ENCODE measurements at places on chromosomes 6 and 20.

GRCh38 chr6:135022050-135022697, 32.4 kb downstream of the HBS1L start:
- no peak for DNase-seq

DNA sequence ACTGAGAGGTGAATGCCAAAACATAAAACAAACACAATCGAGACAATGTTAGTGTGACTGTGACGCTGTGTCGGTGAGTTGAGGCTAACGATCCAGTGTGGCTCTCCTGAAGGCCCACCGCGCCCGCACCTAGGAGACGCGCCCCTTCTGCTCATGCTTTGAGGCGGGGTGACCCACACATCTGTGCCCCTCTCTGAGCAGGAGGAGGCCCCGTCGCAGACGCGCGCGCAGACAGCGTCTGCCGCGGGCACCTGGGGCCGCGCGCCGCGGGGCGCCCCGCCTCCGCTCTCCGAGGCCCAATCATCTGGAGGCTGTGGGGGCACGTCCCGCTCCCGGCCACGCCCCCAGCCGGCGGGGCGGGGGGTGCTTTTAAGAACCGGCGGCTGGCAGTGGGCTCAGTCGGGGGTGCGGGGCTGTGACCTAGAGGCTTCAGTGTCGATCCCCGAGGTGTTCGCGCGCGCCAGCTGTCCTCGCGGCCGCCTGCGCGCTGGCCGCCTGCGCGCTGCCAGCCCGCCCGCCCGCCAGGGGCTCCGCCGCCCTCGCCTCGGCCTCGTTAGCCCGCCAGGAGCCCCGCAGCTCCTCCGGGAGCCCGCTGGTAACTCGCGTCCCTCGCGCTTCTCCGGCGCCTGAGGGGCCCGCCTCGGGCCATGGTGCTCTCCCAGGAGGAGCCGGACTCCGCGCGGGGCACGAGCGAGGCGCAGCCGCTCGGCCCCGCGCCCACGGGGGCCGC, at the start of gene SLC16A10:
Gene SLC16A10 (plus strand): TSS at position 398 of the 730 bp plus-strand sequence. CDS start 250 bp downstream, at position 648.
- DNase-seq: peak; percentile 65

DNA sequence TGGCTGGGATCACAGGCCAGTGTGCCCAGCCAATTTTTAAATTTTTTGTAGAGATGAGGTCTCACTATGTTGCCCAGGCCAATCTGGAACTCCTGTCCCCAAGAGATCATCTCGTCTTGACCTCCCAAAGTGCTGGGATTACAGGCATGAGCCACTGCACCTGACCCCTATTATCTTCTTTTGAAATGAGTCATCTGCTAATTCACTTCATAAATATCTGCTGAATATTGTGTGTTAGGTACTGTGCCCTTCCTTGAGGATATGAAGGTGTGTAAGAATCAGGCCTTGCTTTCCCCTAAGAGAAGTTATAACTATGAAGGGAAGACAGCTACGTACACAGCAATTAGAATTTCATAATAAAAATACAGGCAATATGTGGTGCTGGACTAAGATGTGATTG, 8.2 kb downstream of the ATRN start:
- no peak for DNase-seq

DNA sequence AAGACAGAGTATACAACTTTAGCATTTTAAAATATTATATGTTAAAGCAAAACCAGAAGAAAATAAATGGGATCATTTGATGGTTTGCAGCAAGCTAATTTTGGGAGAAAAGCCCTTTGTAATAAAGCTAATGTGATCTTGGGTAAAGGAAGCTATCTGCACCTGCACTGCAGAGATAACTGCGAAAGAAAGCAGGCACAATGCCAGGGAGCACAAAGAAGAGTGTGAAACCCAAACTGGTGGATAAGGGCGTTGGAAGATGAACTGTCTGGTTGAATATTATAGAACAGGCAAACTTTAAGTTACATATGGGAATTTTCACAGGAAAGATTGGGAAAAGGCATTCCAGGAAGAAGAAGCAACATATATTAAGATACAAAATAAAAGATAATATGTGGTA, 179.2 kb upstream of the KHDRBS2 start:
- DNase-seq: no peak

GRCh38 chr6:170253226-170253909, 37.5 kb downstream of the DLL1 start:
- DNase-seq: no peak

- no peak for DNase-seq
These were observed 71.4 kb downstream of the AFG1L start for GRCh38 chr6:108366236-108366635.

GRCh38 chr6:167467282-167467681, 142.4 kb downstream of the TTLL2 start:
- no peak for DNase-seq

DNA sequence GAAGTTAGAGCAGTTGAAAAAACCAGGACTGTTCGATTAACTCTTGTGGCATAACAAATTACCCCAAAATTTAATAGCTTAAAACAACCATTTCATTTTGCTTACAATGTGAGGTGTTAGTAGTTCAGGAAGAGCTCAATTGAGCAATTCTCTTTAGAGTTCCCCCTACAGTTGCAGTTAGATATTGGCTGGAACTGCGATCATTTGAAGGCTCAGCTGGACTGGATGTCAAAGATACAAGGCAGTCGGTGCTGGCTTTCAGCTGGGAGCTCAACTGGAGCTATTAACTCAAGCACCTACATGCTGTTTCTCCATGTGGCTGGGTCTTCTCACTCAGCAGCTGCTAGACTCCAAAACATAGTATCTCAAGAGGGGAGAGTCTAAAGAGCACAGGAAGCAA, 96.0 kb upstream of the LOC128125822 start:
- no peak for DNase-seq

DNA sequence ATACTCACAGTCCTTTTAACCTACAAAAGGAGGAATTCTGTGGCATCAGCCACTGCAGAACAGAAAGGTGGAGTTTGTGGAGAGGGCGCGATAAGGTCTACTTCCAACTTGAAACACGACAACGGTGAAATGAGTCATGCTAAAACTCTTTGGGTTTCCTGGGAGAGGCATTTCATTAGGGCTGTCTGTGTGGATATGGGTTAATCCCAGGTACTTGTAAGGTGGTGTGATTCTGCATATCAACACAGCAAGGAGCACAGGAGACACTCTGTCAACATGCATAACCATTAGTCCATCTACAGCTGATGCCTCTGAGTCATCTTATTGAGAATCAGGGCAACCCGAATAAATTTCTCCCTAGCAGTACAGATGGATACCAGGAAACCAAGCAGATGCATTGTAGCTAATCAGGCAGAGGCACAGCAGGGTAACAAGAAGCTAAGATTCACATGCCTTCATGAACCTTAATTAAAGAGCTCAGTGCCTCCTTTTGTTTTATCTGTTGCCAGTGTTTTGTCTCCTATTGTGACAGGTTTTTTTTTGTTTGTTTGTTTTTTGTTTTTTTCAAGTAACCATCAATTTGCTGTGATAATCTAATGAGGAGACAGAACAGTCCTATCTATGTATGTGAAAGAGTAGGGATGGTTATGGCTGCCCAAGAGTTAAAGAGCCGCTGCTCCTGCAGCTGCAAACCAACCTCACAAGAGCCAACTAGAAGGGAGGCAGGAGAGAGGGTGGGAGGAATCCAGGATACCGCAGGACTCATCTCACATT, 315.8 kb upstream of the SOX4 start:
- DNase-seq: no peak

DNA sequence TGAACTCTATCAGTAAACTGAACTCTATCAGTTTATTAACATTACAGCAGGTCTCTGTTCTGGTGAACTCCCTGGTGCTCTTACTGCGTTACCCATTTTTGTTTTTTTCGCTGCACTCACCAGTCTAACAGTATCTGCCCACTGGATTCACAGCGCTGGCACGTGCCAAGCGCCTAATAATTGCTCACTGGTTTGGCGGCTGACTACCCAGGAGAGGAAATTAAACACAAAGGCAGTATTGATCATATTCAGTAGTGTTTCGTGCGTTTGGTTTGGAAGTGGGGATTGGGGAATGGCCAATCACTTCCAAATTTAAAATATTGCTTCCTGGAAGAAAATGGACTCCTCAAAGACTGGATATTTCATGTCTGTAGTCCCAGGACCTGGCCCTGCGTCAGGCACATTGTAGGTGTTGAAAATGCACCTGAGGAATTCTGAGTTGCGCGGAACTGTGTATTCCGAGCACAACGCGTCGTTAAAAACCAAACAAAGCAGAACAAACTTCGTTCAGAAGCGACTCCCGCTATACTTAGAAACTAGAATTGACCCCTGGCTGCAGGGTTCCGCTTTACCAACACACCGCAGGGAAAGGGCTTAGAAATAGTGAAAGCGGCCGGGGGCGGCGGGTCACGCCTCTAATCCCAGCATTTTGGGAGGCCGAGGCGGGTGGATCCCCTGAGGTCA, 1.1 kb upstream of the RPS12 start:
- peak; percentile 12 for DNase-seq

- DNase-seq: no peak
These were observed 67.0 kb upstream of the TMEM30A start for GRCh38 chr6:75351570-75351969.

DNA sequence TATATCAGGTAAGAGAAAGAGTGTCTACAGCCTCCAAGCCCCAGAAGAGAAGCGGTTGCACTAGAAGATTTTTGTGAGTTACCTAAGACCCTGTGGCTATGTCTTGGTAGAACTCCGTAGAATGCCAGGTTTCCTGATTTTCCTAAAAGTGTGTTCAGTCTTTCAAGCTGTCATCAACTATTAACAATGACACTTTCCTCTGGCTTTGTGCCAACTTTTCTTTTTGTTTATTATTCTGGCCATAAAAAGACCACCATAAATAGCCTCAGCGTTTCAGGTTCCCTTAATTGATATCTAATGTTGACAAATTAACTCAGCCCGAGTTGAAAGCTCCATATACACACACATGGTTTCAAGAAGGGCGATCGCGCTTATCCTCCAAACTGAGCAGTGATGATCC, 1.2 kb downstream of the PAK5 start:
- no peak for DNase-seq

DNA sequence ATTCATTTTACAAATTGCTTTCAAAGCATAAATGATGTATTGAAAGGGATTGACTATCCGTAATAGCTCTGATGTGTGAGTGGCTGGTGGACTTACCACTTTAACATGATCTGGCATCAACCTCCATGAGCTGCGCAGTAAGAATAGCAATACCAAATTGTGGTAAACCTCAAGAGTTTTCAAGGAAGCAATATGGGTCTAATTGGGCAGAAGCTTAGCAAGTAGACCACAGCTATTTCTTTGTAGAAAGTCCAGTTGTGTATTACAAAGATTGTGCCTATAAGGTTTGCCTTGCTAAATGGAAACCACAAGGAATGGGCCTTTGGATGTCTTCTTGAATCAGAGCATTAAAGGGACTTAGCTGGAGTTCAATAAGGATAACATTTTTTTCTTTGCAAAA, 736.6 kb downstream of the KIF16B start:
- no peak for DNase-seq

DNA sequence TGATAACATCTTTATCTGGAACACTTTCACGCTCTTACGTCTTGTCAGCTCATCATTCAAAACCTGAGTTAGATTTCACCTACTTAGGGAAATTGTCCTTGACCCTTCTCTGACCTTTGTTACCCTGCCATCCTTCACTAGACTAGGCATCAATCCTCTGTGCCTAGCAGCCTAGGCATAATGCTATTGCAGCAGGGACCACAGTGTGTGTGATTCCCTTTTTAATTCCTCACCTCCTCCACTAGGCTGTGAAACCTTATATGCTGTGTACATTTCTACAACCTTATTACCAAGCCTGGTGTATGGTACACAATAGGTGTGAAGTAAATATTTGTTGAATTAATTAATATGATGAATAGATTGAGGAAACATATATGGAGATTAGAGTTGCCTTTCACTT, 66.7 kb upstream of the DEFB112 start:
- DNase-seq: no peak

GRCh38 chr6:35718375-35718736, 18.5 kb upstream of the ARMC12 start:
- DNase-seq: no peak
